ENCODE measurements at places on chromosomes 2 and 18.

DNA sequence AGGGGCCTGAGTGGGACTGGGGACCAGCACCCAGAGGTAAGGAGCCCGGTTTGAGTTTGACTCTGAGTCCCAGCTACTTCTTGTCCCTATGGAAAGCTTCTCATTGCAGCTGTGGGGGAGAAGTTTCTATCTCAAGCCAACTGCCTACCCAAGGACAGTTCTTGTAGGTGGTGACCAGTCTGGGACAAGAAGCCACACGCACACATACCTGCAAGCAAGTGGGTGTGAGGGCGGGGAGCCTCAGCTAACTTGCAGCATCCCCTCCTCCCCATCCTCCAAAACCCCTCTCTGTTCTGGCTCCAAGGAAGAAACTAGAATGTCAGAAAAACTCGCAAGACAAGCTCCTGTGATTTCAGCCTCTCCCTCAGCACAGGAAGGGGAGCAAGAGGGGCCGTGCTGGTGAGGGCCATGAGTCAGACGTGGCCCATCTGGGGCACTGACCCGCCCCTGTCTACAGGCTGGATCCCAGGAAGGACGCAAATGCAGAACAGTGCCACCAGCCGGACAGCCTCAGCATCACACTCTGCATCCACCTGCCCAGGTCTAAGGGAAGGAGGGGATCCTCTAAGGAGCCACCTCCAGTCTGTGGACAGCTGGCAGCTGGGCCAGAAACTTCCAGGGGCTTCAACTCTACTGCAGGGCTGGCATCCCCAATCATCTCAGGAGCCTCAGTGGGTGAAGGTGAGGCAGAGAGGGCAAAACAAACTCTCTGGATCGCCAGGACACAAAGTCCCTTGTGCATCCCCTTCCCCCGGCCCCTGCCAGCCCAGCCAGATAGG lies 103.4 kb downstream of the TNS1 start:
- H3K27me3 ChIP-seq = no peaks in the 10 kb centered on the region
- peaks cover 8% of the 10 kb centered on the region for H3K4me1 ChIP-seq
- H3K36me3 ChIP-seq = no peaks in the 10 kb centered on the region
- peak; percentile 39 for DNase-seq
- H3K4me3 ChIP-seq = no peak overlapping the region
- no peak overlapping the region for H3K27ac ChIP-seq

- no peak overlapping the region for H3K4me3 ChIP-seq
- no peaks in the 10 kb centered on the region for H3K36me3 ChIP-seq
- H3K27me3 ChIP-seq = peaks cover 6% of the 10 kb centered on the region
- no peak for DNase-seq
- H3K27ac ChIP-seq = no peak overlapping the region
- H3K4me1 ChIP-seq = no peaks in the 10 kb centered on the region
Observed at GRCh38 chr2:133974353-133974752, 279.5 kb upstream of the MGAT5 start.

DNA sequence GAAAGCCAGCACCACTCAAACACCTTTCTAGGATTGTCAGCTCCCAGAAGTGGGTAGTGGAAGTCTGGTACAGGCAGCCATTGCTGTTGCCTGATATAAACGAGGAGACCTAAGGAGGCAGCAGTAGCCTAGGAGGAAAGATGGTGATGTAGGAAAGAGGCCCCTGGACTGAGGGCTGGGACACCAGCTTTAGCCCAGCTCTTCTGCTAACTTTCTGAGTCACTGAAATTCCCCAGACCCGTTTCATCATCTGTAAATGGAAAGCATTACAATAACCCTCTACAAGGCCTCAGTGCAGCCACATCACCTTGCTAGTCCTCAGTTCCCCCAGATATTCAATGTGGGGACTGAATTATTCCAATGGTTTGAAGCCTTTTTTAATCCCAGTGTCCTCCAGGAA lies 336.5 kb downstream of the TNS1 start:
- no peaks in the 10 kb centered on the region for H3K4me1 ChIP-seq
- no peaks in the 10 kb centered on the region for H3K27me3 ChIP-seq
- H3K27ac ChIP-seq = no peak overlapping the region

DNA sequence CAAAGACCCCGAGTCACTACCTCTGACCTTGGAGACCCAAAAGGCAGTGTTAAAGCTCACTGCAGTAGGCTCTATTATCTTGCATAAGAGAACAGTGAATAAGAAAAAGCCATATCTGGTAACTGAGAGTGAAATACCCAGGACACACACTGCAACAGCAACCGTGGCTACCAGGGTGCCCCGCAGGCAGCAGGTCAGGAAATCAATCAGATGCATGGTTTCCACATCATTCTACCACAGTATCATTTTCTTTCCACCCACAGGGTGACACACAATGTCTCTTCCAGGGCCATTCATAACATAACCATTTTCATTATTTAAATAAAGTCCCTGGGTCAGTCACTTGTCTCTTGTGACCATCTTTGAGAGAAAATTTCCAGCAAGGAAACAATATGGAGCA lies 131.3 kb downstream of the CCBE1 start:
- no peaks in the 10 kb centered on the region for H3K36me3 ChIP-seq
- H3K4me3 ChIP-seq = no peak overlapping the region
- H3K4me1 ChIP-seq = no peaks in the 10 kb centered on the region
- no peak overlapping the region for H3K27ac ChIP-seq
- DNase-seq = no peak

DNA sequence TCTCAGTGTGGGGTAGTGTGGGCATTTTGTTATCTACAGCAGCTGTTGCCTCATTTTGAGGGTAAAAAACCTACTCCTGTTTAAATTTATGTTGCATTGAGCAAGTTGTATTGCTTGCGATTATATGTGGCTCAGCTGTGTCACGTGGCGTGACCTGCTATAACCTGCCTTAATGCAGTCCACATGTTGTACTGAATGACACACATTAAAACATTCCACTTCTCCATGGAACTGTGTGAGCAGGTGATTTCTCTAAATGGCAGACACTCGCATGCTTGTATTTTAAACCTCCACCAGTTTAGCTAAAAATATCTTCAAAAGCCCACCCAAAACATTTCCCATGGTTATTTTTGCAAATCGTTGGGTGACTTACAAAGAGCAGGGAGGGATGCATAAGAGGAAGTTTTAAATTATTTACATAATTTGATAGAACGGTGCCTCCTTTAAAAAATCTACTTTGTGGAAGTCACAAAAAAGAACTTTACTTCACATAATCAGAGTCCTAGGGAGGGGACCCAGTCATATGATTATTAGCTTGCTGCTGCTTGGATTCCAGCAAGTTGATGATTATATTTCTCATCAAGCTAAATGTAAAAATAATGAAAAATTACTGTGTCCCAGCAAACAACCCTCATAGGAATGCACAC lies 163.3 kb upstream of the ZEB2 start:
- no peaks in the 10 kb centered on the region for H3K4me1 ChIP-seq
- H3K27ac ChIP-seq = no peak overlapping the region
- H3K27me3 ChIP-seq = no peaks in the 10 kb centered on the region
- no peak overlapping the region for H3K4me3 ChIP-seq
- no peak for DNase-seq

GRCh38 chr2:109529532-109530449 lies 84.0 kb downstream of the SEPTIN10 start:
- H3K27me3 ChIP-seq = peaks cover 6% of the 10 kb centered on the region
- H3K4me3 ChIP-seq = no peak overlapping the region
- H3K36me3 ChIP-seq = no peaks in the 10 kb centered on the region
- H3K27ac ChIP-seq = no peak overlapping the region
- DNase-seq = no peak
- H3K4me1 ChIP-seq = no peaks in the 10 kb centered on the region

- no peak overlapping the region for H3K27ac ChIP-seq
- H3K4me1 ChIP-seq = peaks cover 7% of the 10 kb centered on the region
- no peak for DNase-seq
- H3K4me3 ChIP-seq = no peak overlapping the region
Observed at GRCh38 chr18:49558356-49558755, 3.5 kb upstream of the LIPG start.

GRCh38 chr18:24674200-24674599 lies 213.8 kb downstream of the HRH4 start:
- H3K4me1 ChIP-seq = peaks cover 2% of the 10 kb centered on the region
- DNase-seq = no peak
- H3K36me3 ChIP-seq = no peaks in the 10 kb centered on the region
- no peaks in the 10 kb centered on the region for H3K27me3 ChIP-seq

- no peak overlapping the region for H3K4me3 ChIP-seq
- DNase-seq = no peak
- no peak overlapping the region for H3K27ac ChIP-seq
- no peaks in the 10 kb centered on the region for H3K36me3 ChIP-seq
Observed at GRCh38 chr2:10981941-10982431, 70.3 kb downstream of the KCNF1 start.

GRCh38 chr2:98507891-98508708 lies 63.4 kb downstream of the INPP4A start:
- DNase-seq = no peak
- H3K4me3 ChIP-seq = no peak overlapping the region
- H3K27ac ChIP-seq = no peak overlapping the region

Data from SJCRH30 (cell line).